ENCODE measurements at places on chromosomes 2 and 18. TPM values are rescaled to one million over a fixed set of nuclear protein-coding genes. Genes with fewer than 3 reads are reported as not detected.
A peak's percentile ranks its signal among the peaks of the same experiment; 100 is the strongest.

SLC5A7 gene
- total RNA-seq = not detected

GRCh38 chr2:9844036-9844483, 786 bp downstream of the TAF1B start:
- H3K27ac ChIP-seq = peak overlapping the region; percentile 87
- peaks cover 6% of the 10 kb centered on the region for H3K4me1 ChIP-seq
- peaks cover 2% of the 10 kb centered on the region for H3K36me3 ChIP-seq
- DNase-seq = peak; percentile 42

KLHL30 gene
- total RNA-seq = 1.2 TPM

GRCh38 chr2:236947294-236947693, 138.4 kb upstream of the COPS8 start:
- no peaks in the 10 kb centered on the region for H3K27me3 ChIP-seq
- no peaks in the 10 kb centered on the region for H3K36me3 ChIP-seq
- no peak overlapping the region for H3K27ac ChIP-seq

DNA sequence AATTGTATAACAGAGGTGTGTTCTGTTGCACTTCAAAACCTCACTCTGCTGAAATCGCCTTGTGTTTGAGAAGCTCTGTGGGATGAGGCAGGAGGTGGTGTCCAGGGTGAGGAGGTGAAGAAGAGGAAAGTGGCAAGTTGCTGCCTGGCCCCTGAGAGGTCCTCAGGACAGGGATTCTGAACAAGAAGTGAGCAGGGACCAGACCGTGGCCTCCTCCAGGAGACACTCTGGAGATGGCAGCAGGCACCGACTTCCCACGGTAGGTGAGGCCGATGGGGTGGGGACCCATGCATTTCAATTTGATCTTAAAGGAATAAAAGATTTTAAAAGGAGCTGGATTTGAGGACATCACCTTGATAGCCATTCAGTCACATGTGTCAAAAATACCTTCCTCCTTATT, 37.5 kb upstream of the LAMA1 start:
- H3K4me3 ChIP-seq = no peak overlapping the region
- no peak for DNase-seq
- H3K27me3 ChIP-seq = no peaks in the 10 kb centered on the region
- no peaks in the 10 kb centered on the region for H3K4me1 ChIP-seq
- no peak overlapping the region for H3K27ac ChIP-seq
- H3K36me3 ChIP-seq = no peaks in the 10 kb centered on the region

IL36B gene
- not detected for total RNA-seq

KCNG2 gene
- total RNA-seq = 6.4 TPM

IL1RN gene
- not detected for total RNA-seq

Data from fibroblast of lung (primary cell).